Sigmoid colon (tissue), 7 donors: ENCODE measurements at places on chromosomes 2 and 18. TPM values are rescaled to one million over a fixed set of nuclear protein-coding genes. Genes with fewer than 3 reads are reported as not detected.

GRCh38 chr18:14976736-14977430, 228.9 kb downstream of the ANKRD30B start:
- no peak for DNase-seq

DNA sequence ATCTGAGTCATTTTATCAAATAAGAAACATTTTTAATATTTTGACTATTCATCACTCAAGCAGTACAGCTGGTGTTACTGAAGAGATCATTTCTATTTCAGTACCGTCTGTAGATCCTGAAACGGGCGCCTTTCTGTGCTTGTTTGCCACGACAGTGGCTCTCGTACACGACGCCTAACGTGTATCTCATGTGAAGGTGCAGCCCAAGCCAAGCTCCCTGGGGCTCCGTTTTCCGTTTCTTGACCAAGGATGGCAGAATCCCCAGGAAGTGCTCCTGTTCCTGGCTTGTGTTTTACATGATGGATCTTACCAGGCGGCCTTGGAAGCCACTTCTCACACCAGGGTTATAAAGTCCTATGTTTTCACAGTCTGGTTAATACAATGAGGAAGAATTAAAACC, 320.6 kb downstream of the GBX2 start:
- DNase-seq = no peak

DNA sequence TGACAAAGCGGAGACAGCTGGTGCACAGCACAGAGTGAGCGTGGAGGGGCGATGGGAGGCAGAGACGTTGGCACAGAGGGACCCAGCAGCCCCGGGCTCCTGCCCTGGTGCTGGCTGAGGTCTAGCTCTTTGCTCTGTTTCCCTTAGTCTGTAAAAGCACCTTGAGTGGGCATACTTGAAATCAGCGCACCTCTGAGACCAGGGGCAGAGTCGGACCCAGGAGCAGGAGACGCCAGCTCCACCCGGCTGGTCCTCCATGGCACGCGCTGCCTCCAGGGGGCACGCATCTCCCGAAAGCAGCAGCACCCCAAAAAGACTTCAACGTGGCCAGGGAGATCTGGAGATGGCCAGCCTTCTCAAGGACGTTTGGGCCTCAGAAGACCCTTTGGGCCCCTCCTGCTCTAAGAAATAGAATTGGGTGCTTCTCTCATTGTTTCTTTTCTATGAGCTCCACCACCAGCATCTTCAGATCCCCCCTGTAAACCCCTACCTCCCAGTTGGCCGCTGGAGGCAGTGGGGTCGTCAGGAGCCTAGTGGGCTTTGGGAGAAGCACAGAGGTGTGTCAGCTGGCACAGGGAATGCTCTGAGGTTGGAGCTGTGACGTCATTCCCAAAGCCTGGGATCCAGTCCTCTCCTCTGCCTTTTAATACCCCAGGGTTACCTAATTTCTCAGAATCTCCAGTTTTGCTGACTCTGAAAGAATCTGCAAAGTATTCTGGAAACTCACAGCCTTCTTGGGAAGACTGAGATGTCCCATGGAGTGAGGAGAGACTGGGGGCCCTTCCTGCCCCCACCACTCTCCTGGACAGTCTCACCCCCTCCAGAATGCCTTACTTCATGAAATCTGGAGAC, 58.9 kb downstream of the CIB4 start:
- peak; percentile 44 for DNase-seq

DNA sequence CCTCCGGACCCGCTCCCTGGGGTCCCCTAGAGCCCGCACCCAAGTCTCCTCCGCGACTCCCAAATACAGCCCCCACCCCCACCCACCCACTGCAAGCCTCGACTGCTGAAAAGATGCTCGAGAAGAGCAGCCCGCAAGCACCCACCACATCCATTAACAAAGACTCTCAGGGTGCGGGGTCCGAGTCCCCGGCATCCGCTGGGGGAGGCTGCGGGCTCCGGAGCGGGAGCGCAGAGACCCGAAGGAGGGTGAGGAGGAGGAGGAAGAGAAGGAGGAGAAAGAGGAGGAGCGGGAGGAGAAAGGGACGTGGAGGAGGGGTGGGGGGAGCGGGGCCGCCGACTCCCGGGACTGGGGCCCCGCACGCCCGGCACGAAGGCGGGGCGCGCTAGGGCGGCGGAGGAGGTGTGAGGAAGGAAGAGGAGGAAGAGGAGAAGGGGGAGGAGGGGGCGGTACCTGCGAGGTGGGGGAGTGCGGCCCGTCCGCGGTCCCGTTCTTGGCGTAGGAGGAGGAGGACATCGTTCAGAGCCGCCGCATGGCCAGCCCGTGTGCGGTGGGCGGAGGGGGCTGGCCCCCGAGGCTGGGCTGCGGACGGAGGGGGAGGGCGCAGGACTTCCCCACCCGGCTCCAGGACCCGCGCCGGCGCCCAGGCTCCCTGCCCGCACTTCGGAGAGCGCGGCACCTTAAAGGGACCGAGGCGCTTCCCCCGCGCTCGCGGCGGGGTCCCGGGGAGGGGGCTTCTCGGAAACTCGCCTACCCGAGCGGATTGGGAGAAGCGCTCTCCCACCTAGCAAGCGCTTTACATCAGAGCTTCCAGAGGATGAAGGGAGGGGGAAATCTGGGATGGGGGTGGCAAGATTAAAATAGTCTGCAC, at the start of gene CACNB4:
CACNB4 (minus strand) TSS at position 549 of the 871 bp plus-strand sequence.
- DNase-seq = no peak

DNA sequence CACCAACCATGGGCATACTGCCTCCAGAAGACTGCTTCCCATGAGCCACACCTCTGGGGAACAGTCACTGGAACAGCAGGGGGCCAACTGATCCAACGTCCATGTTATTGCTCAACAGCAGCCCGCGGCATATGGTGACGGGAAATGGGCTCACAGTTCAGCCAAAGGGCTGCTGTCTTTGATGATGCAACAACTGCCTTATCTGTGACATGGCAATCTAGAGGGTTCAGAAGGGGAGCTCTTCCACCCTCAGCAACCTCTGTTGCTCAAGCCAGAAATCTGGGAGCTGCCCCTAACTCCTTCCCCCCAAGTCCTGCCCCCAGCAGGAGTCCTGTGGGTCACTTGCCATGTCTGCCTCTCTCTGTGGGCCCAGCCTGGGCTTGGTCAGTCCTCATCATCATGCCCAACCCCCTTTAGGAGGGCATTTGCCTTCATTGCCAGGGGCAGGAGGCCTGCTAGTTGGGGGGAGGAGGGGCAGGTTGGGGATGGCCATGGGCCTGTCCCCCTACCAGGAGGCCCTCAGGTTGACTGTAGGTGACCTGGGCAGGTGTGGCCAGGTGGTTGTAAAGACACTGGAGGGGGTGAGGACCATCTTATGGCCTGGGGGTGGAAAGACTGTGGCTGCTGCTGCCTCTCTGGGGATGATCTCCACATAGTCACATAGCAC, 212.9 kb downstream of the CYP26B1 start:
- DNase-seq = peak; percentile 85

DNA sequence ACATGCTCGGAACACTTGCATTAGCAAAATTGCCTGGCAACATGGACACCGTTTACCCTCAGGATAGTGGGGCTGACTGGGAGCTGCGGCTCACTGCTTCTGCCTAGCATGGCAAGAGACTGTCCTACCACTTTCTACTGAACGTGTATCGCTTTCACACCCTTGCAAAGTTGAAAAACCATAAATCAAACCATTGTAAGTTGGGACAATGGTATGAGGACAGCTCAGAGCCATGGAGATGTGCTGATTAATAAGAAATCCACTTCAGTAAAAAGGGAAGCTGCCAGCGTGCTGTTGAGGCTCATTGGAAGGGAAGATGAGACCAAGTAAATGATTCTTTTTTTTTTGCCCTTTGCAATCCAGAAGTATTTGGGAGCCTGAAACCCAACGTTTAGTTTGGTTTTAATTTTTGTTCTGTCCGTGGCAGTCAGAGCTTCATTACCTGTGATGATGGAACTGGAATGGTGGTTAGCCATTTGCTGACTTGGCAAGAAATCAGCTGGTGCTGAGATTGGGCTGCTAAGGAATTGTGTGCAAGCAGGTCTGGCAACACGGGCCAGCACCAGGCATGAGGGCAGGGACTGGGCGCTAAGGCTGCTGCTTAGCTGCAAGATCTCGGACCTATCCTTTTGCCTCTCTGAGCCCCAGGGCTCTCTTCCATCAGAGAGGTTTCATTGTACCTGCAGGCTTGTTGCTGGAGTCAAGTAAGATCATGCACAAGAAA, 75.5 kb upstream of the HS6ST1 start:
- DNase-seq = no peak

DNA sequence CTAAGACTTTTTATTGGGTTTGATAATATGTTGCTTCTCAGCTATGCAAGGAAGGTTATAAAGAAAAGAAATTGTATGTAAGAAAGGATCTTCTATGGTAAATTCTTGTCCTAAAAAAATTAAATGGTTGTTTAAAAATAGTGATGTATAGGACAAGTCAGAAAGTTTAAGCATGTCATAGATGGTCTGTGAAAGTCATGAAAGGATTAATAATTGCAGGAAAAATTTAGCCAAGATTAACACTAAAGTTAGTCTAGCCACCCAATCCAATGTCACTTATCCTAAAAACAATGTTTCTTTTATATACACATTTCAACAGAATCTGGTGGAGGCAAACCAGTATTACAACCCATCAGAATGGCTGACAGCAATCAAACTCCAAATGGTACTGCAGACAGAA, 1046.7 kb upstream of the SLC39A10 start:
- no peak for DNase-seq

DNA sequence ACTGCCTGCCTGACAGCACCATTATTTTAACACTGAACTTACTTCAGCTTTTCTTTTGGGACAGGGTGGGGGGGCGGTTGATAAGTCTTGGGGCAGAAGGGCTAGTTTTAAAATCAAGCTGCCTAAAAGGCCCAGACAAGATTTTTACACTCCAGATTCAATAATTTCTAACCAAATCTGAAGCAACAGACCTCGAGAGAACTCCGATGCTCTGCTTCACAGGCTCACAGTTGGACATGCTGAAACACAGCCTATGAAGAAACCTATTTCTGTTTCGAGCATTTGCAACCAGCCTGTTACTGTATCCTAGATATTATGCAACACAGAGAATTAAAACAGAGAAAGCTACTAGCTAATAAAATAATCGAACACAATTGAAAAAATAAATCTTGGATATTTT, 1.3 kb upstream of the MYT1L start:
- no peak for DNase-seq

The RALBP1 gene
- 89.7 TPM for total RNA-seq

The CYP26B1 gene
- 5.0 TPM for total RNA-seq

The NEUROD1 gene
- total RNA-seq = not detected

The ARMC9 gene
- 37.7 TPM for total RNA-seq
